ENCODE measurements at places on chromosomes 1 and 21.

GRCh38 chr1:94045465-94046056, 75.4 kb downstream of the ABCA4 start:
- no peak for DNase-seq

- no peak for DNase-seq
Observed at GRCh38 chr1:25019337-25020172, 89.5 kb upstream of the RUNX3 start.

DNA sequence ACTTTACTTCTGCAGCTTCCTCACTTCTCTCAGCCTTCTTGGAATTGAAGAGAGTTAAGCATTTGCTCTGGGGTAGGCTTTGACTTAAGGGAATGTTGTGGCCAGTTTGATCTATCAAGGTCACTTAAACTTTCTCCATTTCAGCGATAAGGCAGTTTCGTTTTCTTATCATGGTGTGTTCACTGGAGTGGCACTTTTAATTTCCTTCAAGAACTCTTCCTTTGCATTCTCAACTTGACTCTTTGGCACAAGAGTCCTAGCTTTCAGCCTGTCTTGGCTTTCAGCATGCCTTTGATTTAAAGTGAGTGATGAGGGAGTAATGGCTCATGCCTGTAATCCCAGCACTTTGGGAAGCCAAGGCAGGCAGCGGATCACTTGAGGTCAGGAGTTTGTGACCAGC, 38.7 kb downstream of the HS2ST1 start:
- DNase-seq: no peak

- no peak for DNase-seq
Observed at GRCh38 chr1:212976586-212976985, 26.2 kb downstream of the VASH2 start.

DNA sequence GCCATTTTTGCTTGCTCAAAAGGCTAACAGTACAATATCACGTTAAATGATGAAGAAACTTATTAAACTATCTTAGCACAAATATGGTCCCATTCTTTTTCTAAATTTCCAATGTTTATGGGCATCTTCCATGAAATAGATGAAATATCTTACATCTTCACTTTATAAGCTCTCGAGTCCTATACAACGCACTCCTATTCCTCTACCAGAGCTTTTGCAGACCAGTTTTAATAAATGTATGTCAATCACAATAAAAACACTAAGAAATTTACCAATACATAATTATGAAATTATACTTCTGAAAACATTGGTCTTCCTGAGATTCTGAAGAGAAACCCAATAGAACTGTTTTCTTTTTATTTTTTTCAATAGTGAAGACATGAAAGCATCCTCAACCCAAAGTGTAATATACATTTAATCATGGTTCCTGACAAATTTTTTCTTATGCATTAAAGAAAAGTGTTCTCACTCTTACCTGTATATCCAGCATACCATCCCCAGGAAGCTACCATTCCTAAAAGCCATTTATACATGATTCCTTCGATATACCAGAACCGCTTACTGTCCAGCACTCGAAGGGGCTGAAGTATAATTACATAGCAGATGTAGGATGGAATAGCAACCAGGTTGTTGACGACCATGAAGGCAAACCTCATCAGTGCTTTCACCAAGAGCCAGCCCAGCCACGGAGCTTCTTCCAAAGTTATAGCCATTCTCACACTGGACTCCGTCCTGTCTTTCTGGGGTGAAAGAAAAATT, 1.8 kb downstream of the LPGAT1 start:
- no peak for DNase-seq

DNA sequence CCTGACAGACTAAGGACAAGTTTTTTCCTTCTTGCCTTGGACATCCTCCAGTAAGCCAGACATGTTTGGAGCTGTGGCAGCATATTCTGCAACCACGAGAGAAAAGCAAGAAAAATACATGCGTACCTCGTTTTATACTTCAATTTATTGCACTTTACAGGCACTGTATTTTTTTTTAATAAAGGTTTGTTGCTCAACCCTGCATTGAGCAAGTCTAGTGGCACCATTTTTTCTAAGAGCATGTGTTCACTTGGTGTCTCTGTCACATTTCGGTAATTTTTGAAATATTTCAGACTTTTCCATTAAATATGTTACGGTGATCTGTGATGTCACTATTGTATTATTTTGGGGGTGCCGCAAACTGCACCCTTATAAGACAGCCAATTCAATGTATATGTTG, 2.1 kb upstream of the SSX2IP start:
- DNase-seq: no peak

DNA sequence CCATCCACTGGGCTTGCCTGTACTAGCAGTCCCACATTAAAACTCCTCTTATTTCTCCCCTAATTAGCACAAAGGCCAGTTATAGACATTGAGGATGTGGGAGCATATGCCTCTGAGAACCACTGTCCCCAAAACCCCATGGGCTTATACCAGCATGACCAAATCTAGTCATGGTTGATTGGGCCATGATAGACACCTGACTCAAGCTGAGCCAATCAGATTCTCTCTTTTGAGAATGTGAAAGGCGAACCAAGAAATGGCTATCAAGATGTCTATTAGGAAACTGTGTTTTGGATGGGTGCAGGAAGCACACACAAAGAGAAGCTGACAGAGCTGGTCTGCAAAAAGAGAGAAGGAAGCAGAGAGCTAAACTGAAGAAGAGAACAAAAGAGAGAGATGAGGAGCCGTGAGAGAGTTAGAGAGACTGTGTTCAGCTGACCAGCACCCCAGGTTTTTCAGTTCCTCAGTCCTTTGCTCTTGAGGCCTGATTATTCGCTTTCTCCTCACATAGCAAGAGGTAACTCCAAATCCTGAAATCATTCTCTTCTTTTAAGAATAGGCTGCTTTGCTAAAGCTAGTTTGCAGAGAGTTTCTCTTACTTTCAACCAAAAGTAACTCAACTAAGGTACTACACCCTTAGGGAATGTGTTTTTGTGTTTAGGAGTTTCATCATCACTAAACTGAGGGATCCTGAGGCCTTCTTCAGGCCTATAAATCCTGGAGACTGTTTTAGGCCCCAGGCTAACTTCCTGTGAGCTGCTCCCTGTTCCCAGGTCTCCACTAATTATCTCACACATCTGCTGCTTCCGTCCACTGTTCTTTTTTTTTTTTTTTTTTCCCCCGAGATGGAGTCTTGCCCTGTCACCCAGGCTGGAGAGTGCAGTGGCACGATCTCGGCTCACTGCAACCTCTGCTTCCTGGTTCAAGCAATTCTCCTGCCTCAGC, 7.9 kb upstream of the TIPRL start:
- DNase-seq: no peak

GRCh38 chr1:158924677-158925076, 6.7 kb upstream of the PYHIN1 start:
- DNase-seq: no peak

- DNase-seq: no peak
Observed at GRCh38 chr1:29123053-29123886, 433 bp downstream of the TMEM200B start.

- no peak for DNase-seq
Observed at GRCh38 chr1:234758851-234759250, 148.9 kb upstream of the IRF2BP2 start.

- DNase-seq: no peak
Observed at GRCh38 chr1:23911921-23912320, 1.2 kb downstream of the CNR2 start.

DNA sequence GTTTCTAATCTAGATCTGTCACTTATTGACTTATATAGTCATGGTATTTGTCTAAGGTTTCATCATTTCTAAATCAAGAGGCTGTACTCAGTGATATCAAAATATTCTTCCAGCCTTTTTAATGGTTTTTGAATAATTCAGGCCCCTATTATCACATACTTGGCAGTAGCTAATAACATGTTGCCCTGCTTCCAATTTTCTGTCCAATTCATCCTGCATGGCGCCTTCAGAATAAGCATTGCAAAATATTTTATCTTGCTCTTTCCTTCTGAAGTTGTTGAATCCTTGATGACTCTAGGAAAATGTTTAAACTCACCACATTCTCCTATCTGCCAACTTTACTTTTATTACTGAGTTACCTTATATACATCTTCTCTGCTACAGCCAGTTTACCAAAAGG, 517.2 kb upstream of the B3GALT2 start:
- no peak for DNase-seq

DNA sequence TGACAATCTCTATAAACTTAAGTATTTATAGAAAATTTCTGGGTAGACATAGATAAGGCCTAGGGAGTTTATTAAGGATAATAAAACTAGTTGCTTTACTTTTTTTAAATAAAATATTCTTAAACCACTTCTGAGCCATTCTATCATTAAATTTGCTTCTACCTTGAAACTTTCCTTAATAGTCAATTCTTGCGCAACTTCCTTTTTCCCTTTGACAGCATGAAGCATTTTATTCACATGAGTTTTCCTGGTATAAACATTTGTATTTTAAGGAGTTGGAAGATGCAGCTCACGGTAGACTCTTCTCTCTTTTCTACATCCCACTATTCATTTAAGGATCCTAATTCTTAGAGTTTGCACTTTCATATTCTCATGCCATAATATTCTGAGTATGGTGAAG, 75.8 kb upstream of the DPH5 start:
- DNase-seq: no peak

DNA sequence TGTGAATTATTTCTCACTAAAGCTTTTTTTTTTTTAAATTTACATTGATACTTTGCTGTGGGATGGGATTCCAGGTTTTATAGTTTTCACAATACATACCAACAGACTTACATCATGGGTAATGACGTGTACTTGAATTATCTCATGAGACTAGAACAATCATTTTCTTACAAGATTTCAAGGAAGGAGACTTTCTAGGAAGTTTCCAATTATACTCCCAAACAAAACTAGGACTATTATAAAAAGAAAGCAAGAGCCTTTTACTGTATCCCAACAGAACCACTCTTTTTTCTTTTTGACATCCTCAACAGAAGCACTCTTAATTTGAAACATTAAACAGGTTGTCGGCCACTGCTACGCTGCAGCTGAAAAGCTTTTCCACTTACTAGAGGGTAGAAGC, 48.7 kb downstream of the TESK2 start:
- no peak for DNase-seq

DNA sequence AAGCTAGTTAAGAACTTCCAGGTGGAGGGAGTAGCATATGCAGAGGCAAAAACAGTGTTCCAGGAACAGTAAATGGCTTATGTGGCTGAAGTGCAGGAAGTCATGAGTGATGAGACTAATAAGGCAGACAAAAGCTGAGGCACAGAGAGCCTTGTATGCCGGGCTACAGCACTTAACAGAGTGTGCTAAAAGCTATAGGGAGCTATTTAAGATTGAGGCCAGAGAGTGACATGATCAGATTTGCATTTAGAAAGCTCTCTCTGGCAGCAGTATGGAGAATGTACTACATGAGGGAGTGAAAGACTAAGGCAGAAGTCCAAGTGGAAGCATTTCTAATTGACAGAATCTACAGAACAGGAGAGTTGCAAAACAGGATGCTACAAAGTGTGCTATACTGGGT, 38.6 kb downstream of the WASF2 start:
- no peak for DNase-seq

- no peak for DNase-seq
Observed at GRCh38 chr1:202575918-202576653, 134.2 kb downstream of the SYT2 start.

GRCh38 chr1:7588457-7588827, 182.7 kb upstream of the VAMP3 start:
- DNase-seq: no peak

- DNase-seq: no peak
Observed at GRCh38 chr1:10242811-10243210, 32.4 kb downstream of the KIF1B start.

- no peak for DNase-seq
Observed at GRCh38 chr1:76955652-76956051, 88.4 kb downstream of the ST6GALNAC5 start.
